ENCODE measurements at places on chromosomes 5 and 9.

DNA sequence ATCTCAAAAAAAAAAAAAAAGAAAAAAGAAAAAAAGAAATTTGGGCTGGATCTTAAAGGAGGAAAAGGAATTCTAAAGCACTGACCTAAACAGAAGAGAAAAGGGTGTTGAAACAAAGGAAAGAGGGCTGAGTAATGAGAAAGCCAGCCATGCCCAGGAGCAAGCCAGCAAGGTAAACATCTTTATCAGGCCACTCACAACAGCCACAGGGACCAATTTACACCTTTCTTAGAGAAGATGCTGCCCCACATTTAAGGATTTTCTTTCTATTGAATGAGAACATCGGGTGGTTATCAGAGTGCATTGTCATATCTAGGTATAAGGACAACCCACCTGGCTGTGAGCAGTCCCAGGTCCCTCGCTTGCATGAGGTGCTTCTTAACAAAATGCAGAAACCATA, 16.6 kb downstream of the LHFPL2 start:
- no peak for DNase-seq

- no peak for DNase-seq
Measured at GRCh38 chr9:114958021-114958843, 27.8 kb upstream of the TNFSF8 start.

GRCh38 chr5:124236361-124237205, 509.9 kb downstream of the ZNF608 start:
- no peak for DNase-seq

DNA sequence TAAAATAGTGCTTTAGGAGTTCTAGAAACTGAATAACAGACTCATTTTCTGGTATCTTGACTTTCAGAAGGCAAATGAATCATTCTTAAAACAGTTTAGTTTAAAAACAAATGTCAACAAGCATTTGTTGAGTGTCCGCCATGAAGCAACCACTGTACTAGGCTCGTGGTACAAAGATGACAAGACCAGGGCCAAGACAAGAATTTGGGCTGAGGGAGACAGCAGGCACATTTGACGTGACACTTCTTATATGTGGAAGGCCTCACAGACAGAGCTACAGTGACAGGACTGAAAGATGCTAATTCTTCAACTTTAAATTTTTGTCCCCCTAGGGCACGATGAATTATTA, 14.4 kb upstream of the ZNF131 start:
- DNase-seq: no peak

- DNase-seq: no peak
Measured at GRCh38 chr9:133583586-133583985, 25.6 kb downstream of the FAM163B start.

DNA sequence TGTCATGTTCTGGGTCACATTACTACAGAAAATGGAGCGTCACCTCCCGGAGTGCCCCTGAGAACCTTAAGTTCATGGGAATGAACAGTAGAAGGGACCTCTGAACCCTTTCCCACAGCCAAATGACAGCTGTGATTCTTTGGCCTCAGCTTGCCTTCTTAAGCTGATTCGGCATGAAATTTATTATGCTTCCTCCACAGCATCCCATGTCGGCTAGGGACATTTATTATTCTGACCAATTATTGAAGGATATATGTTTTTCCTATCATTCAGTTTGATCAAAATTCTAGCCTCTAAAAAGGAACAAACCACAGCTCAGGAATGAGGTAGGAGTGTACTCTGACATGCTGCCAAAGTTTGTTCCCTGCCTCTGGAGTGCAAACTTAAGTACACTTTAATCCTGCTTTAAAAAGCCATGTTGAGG, 440.6 kb downstream of the CETN3 start:
- DNase-seq: no peak

GRCh38 chr5:137283801-137284200, 215.3 kb downstream of the SPOCK1 start:
- DNase-seq: peak; percentile 38

GRCh38 chr5:39992617-39993202, 567.9 kb upstream of the DAB2 start:
- no peak for DNase-seq

- DNase-seq: no peak
Measured at GRCh38 chr5:62376064-62376463, 27.6 kb downstream of the DIMT1 start.

- no peak for DNase-seq
Measured at GRCh38 chr5:169160405-169160901, 140.5 kb downstream of the SLIT3 start.

GRCh38 chr5:177226860-177227259, 76.7 kb downstream of the RAB24 start:
- DNase-seq: no peak

DNA sequence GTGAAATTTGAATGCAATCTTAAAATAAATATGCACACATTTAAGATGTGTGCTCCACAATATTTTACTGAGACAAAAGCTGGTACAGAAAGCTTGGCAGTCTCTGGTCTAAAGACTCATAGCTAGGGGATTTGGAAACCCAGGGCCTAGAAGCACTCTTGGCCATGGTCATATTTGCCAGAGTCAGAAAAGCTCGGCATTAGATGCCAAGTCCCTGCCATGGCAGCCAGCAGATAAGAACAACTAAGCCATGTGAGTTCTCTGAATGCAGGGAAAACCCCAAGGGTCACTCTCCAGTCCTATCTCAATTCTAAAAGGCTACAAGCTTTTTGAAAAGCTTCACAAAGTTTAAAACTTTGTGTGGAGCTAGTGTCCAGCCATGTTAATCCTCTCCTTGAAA, 119.5 kb downstream of the FAM114A2 start:
- no peak for DNase-seq

- DNase-seq: no peak
Measured at GRCh38 chr9:99866398-99866797, 40.1 kb upstream of the STX17 start.

GRCh38 chr5:172407822-172408221, 46.5 kb downstream of the SH3PXD2B start:
- DNase-seq: no peak

GRCh38 chr9:93576258-93577077, at the start of gene PHF2:
Gene PHF2 (plus strand): TSS chr9:93576584. CDS start chr9:93576774, 190 bp downstream.
- no peak for DNase-seq

DNA sequence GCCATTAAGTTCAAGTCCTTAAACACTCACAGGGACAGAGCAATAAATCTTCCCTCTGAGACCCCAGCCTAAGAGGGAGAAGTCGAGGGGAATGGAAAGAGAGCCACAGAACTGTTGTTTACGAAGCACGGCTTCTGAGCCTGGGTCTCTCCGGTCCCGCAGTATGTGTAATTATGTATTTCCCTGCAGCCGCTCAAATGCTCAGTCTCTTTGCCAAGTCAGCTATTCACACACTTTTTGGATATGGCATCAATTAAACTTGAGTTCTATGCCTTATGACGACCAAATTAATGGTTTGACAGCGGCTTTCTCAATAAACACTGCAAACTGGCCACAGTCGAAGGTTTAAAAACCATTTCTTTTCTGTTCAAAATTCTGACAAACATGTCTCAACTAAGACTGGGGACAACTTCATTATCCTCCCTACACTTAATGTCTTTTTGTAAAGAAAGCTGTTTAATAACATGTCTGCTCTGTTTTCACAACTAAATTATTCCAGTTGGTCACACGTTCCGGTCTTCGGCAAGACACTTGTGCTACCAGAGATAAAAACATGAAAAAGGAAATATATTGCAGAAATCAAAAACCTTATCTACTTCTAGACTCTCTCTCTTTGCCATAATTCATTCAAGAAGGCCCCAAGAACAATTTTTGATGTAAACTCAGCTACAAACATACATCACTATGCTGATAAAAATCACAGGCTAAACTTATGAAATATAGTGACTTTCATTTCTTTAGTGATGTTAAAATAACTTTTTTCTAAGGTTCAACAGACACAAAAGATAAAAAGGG, 203.2 kb downstream of the GAPVD1 start:
- no peak for DNase-seq

DNA sequence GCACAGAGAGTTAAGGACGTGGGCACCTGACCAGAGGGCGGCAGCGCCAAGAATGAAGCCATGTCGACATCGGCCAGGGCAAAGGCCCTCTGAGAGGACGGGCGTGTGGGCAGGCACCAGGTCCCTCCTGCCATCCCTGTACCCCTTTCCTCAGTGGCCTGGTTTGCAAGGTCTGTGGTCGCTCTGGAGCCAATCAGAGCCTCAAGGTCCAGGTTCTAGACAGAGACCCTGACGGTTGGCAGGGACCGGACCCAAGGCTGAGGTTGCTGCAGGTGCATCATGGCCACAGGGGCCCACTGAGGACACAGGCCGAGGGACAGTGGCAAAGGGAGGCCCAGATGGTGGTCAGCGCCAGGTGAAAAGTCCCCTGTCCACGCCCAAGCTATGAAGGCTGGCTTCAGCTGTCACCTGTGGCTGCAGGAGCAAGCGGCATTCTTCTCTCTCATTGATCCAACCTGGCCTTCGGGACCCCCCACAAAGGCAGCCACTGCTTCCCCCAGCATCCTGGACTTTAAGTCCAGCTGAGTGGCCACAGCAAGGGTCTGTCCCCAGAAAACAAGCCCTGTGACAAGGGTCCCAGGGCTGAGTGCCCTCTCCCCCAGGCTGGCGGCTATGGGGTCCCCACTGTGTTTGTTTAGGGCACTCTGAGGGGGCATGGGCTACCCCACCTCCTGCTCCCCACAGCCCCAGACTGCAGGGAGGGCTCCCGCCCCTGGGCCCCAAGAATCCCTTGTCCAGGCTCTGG, 48.9 kb downstream of the VAV2 start:
- DNase-seq: no peak

DNA sequence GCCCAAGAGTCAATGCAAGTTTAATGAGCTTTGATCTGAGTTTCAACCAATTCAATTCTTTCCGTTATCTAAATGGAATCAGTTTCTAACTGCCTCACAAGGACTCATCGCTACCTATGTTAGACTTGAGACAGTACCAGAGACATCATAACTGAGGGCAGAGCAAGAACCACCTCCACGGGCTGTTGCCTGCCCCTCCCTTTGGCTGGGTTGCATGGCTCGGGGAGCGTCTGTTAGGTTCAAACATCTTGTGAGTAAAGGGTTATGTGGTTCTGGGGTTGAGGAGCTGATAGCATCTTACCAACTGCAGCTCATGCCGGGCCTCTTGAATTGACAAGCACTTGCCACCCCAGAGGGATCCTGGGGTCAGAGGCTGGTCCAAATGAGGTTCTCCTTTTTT, 457.9 kb downstream of the ENC1 start:
- no peak for DNase-seq

- DNase-seq: no peak
Measured at GRCh38 chr5:9058666-9059065, 487.2 kb downstream of the SEMA5A start.

GRCh38 chr5:141743866-141744272, 61.8 kb upstream of the ARAP3 start:
- DNase-seq: peak; percentile 52

DNA sequence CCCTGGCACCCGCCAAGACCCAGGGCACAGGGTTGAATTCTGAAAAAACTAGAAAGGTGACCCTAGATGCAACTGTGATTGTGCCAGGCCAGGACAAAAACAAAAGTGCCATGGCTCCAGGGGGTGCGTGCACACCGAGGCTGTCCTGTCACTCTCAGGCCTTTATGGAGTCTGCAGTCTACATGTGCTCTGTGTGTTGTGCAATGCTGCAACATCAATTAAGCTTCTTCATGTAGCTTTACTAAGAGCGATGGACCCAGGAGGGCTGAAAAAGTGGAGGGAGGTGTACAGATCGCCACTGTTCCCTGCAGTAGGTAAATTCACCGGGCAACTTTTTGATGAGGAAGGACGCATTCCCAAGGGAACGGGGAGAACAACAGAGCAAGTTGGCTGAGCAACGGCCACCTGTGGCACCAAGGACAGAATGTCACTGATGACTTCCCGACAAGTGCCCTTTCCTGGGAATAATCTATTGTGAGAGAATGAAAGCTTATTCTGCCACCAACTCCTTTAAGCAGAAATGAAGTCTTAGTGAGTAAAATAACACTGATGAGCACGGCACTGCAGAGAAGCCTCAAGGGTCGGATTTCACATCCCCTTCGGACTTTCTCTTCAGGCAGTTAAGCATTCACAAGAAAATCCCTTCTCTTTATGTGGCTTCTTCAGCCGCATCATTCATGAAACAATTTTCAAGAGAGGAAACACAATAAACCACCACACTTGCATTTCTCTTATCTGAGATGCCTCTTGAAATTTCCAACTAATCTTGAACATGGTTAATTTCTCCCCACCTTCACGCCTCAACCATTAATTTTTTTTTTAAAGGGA, 149.6 kb downstream of the DROSHA start:
- no peak for DNase-seq

DNA sequence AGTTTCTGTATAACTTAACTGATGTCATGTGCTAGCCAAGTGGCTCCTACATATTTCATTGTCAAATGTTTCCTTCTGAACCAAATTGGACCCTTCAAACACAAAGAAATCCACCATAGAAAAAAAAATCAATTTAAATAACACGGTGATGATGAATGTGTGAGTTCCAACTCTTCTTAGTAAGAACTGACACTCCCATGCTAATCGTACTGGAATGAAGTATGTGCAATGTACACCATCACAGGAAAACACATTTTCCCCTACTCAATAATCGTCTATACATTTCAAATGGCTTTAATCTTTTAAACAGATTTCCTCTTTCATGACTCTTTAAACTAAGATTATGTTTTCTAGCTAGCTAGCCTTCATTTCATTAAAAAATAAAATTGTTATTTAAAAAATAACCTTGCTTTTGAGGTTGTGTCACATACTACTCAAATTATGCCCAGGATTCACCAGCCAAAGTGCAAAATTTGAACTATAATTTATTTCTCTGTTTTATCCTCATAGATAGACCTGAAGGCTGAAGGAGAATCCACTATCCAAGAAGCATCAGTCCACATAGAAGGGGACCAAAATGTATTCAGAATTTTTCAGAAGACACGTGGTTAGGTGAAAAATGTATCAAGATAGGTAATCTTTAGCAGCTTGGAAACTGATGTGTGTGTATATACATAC, 131.0 kb upstream of the ITGA1 start:
- DNase-seq: no peak

- DNase-seq: no peak
Measured at GRCh38 chr9:123656565-123656964, 273.4 kb downstream of the DENND1A start.

DNA sequence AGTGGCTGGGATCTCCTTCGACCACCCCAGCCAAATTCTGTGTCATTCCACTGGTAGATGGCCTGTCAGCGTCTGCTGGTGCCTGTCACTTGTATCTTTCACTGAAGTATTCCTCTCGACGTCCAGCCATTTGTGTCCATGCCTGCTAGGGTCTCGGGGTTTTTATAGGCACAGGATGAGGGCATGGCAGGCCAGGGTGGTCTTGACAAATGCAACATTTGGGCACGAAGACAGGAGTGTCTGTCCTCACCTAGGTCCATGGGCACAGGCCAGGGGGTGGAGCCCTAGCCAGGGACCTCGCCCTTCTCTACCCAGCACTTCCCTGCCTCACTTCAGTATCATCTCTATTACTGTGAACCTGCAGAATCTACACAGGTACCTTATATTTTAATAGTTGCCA, 2223.9 kb upstream of the ACO1 start:
- no peak for DNase-seq

GRCh38 chr5:148976569-148977381, 86.1 kb downstream of the SH3TC2 start:
- no peak for DNase-seq

- no peak for DNase-seq
Measured at GRCh38 chr9:14272927-14273528, 40.9 kb downstream of the NFIB start.

- no peak for DNase-seq
Measured at GRCh38 chr5:17148481-17148880, 69.0 kb upstream of the BASP1 start.
